Stimulated activated CD4-positive, alpha-beta T cell treated with anti-CD3 and anti-CD28 coated beads, Interleukin-2, amount 100 ng/mL, for 4 hours (primary cell): ENCODE measurements at places on chromosomes 2 and 18.

GRCh38 chr18:48037481-48038271, 107.2 kb upstream of the SMAD2 start:
- DNase-seq: no peak

GRCh38 chr2:30296496-30296895, 65.2 kb downstream of the LBH start:
- DNase-seq: no peak

DNA sequence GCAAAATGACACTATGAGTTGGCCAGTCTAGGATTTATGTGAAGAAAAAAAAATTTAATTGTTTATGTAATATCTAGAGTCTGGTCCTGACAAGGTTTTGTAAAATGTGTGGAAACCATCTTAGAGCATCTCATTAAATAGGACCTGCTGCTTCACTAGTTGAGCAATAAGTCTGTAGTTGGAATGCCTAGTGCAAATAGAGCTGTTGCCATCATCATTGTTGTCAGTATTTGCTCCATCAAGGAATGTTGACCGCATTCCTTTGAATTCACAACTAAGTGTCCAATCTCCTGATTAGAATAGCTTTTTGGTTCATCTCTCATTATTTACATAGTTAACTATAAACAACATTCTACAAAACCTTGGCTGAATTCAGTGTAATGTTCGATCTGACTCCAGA, 32.2 kb upstream of the RPE start:
- no peak for DNase-seq

- DNase-seq: no peak
These were observed 45.3 kb upstream of the NARS1 start for GRCh38 chr18:57666818-57667497.

DNA sequence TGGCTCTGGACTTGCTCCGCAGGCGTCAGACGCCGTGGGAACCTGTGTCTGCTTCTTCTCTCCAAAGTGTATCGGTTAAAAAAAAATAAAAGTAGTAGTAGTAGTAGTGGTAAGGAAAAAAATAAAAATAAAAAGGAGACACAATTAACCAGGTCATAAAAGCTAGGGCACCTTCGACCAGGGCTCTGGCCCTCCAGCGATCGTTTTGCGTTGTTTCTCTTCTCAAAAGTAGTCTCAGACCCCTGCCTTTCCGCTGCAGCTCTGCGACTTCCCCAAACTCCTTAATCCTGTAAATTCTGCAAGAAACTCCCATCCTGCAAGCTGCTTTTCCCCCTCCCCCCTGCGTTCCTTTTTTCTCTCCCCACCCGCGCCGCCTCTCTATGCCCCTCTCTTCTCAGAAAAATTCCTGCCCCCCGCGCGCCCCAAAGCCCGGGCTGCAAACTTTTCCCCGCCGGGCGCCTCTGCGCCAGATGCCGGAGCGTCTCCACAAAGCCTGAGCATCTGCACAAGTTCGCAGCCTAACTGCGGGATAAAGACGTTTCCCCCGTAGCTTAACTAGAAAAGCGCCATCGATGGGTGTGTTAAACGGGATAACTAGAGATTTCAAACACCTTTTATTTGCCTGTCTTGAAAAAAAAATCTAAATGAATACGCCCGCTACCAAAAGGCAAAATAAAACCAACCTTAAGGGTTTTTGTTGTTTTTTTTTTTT, 1.8 kb upstream of the SALL3 start:
- no peak for DNase-seq

- DNase-seq: no peak
These were observed 101.0 kb downstream of the FAM210A start for GRCh38 chr18:13625355-13625754.

DNA sequence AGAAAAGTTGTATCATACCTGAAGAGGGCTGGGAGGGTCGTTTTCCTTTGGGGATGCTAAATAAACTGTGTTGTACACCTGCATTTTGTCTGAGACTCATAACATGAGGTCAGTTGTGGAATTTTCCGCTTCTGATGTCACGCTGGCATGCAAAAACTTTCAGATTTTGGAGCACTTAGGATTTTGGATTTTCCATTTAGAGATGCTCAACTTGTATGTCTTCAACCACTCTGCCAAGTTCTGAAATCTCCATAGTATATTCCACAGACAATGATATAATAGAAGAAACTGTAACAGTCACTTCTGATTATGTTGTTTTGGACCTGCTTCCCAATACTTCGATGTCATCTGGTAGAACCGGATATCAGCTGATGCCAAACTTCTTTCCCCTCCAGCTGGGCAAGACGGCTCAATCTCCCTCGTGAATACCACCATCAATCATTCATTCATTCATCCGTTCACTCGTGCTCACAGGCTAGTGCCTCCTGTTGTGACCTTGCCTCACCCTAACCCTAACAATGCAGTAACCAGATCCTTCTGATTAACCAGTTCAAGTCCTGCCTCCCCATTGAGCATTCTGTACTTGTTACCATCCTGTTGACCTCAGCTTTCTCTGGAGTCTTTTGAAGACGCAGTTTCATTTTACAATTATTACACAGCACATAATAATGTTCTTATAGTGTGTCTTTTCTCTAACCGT, 5.3 kb upstream of the PLEKHH2 start:
- DNase-seq: no peak

- DNase-seq: no peak
These were observed 61.0 kb downstream of the RBMS1 start for GRCh38 chr2:160432633-160433032.

DNA sequence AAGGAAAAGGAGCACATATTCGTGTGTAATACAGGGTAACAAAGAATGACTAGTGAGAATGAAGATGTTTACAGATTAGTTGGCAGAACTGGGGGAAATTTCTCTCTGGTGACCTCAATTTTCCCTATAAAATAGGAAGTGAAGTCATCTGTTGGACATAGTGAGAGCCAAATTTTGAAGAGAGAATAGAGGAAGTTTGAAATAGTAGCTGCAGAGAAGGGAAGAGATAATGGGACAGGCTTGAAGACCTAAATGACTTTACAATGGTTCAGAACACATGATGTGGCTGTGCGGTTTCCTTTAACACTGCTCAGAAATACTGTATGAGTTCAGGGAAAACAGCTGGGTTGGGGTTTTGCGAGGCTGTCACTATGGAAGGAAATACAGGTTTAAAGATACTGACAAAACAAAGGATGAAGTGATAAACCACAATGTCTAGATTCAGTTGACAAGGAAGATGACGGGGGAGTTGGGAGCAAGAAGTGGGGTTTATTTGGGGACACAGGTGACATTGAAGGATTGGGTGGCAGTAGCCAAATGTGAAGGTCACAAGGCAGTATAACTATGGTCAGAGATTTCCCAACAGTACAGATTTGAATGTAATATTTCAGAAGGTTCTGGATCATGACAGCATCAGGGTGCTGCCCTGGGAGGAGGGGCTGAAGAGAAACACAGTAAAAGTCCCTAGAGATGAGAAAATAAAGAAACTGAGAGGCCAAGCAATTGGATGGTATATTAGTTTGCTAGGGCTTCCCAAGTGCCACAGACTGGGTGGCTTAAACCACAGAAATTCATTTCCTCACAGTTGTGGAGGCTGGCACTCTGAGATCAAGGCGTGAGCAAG, 82.6 kb upstream of the TANK start:
- peak; percentile 47 for DNase-seq

GRCh38 chr18:36711813-36712444, 116.9 kb downstream of the TPGS2 start:
- DNase-seq: no peak

DNA sequence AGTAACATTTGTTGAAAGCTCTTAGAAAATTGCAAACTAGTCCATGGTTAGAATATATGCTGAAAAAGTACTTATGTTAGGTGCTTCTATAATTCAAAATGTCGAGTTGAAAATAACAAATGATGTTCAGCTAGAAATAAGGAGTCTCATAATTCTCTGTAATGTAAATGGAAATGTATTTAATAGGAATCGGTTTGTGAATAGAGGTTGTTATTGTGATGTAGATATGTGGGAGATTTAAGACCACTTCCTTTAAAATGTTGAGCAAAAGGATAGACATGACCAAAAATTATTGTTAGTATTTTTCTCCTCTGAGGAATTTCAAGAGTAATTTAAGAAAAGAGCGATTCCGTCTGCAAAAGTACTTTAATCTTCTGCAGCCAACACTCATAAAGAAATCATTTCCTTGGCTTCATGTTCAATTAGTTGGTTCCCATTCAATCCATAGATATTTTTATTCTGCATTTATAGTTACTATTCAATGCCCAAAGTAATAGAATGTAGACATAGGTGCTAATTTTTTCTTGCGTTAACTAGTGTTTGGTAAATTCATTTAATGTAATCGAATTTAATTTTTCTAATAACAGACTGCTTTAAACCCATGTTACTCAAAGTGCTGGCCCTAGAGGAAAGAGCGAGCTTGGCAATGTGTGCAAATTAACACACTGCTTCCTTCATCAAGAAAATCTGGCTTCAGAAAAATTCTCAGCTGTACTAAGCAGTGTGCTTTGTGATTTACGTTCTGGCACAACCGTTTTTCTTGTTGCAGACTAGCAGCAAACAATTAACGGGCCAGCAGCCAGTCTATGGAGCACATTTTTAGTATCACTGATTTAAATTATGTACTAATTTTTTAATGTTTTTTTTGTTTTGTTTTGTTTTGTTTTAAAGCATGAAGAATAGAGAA, 32.2 kb downstream of the FN1 start:
- no peak for DNase-seq

DNA sequence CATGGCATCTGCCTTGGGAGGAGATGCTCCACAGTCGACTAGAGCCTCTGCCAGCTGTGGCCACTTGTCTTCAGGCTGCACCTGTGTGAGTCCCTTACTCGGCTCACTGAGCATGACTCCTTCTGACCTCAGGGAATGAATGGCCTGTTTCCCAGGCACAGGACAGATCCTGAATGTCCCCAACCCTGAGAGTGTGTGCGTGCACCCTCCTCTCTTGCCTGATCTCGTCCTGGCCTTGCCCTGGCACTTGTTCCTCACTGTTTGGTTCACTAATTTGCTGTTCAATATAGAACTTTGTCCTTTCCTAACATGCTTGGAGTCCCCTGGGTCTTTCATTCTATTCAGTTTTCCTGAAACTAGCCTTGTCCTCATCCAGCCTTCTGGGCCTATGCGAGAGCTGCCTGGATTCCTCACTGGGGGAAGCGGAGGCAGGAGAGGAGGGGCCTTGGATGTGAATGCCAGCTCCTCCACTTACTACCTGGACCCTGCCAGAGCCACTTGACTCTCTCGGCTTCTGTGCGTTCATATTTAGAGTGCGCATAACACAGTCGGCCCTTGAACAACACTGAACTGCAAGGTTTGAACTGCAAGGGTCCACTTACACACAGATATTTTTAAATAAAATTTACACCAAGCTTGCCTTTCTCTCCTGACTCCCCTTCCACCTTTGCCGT, 184.8 kb downstream of the ACKR3 start:
- DNase-seq: no peak

- DNase-seq: peak; percentile 24
These were observed 218.0 kb downstream of the LDLRAD4 start for GRCh38 chr18:13436576-13436975.

- DNase-seq: no peak
These were observed 16.8 kb upstream of the TMEM131 start for GRCh38 chr2:98012561-98012991.

DNA sequence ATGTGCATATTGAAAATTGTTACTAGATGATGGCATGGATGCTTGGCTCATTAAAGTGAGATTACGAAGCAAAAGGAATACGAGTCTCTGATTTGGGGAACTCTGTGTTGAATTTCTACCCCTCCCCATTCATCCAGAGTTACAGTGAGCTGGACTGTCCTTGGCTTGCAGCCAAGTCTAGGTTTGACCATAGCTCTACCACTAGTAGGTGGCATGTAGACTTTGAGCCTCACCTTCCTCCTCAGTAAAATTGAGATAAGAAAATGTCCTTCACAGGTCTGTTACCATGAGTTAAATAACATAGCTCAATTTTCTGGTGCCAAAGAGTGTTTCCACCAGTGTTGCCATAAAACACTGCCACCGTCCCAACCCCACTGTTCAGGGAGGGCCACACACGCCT, 727.6 kb upstream of the ID2 start:
- no peak for DNase-seq

GRCh38 chr18:74961596-74961995, 247.3 kb downstream of the PTGR3 start:
- DNase-seq: no peak

DNA sequence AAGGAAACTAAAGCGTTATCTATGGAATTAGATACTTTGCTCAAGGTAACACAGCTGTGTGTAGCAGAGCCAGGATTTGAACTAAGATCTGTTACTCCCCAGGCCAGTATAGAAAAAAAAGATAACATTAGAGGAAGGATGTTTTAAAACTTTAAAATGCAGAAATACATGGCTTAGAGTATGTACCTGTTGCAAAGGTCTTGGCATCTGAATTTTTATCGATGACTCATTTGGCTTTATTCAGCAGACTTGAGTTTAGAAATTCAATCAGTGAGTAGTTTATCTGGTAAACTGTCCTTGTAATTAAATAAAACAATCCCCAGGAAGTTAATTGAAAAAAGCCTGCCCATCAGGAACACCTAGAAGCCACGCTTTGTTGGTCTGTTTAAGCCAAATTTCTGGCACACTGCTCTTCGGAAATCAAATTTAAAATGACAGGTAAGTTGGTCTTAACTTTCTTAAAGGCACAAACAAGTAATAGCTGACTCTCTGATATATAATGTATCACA, 36.9 kb downstream of the SCN9A start:
- DNase-seq: no peak

- DNase-seq: no peak
These were observed 37.6 kb downstream of the LRP2 start for GRCh38 chr2:169324581-169325260.

GRCh38 chr18:52216666-52217065, 123.3 kb upstream of the DCC start:
- DNase-seq: no peak

- DNase-seq: no peak
These were observed 57.9 kb downstream of the LIPG start for GRCh38 chr18:49619801-49620200.

DNA sequence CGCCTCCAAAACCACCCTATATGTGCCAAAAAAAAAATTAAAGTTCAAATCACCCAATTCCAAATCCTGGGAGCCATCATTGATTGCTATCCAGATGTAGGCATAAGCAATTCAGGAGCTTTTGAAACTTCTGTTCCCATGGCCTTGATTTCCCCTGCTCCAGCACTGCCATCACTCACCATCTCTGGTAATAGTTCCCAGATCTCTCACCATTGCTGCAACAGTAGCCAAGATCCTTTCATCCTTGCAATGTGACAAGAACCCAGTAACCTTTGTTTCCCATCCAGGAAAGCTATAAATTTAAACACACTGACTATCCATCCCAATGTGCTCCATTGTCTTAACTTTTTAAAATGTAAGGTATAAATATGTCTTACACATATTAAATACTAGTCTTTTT, 155.4 kb downstream of the PDE11A start:
- DNase-seq: no peak

GRCh38 chr2:137800386-137800785, 163.9 kb upstream of the HNMT start:
- DNase-seq: no peak
